M059J (cell line): ENCODE measurements at places on chromosomes 11 and 22. TPM values are rescaled to one million over a fixed set of nuclear protein-coding genes. Genes with fewer than 3 reads are reported as not detected.

The DRAP1 gene
- 456 and 489 TPM in 2 replicates for total RNA-seq

The OR52A1 gene
- not detected in 2 replicates for total RNA-seq

DNA sequence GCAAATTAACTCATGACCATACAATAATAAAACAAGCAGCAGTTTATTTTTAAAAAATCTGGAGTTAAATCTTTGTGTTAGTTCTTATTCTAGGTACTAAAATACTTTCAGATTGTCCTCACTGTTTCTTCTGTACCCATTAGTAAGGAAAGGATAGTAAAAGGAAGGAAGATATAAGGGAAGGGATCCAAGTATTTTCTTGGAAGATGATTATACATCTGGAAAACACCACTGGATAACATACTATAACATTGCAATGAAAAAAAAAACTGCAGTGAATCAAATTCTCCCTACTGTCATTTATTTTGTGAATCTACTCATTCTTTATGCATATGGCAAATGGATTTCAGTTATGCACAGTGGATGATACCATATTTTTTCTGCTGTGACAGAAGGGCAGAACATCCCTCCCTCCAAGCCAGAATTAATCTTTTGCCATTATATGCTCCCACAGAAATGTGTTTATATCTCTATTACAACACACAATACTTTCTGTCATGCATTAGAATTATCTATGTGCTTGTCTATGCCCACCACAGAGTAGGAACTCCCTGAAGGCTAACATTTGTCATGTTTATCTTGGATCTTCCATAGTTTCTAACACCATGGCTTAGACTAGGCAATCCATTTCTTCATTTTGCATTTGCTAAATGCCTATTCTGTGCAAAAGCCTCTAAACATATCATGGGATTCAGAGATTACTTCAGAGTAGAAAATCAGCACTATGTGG is 282.3 kb upstream of the CTSC start:
- DNase-seq: no peak

- no peak for DNase-seq
Observed at GRCh38 chr11:17604915-17605233, 57.8 kb downstream of the OTOG start.
